ENCODE measurements at places on chromosomes 13 and 19.

GRCh38 chr19:2721570-2722540 is 683 bp upstream of the DIRAS1 start:
- DNase-seq = peak; percentile 33

DNA sequence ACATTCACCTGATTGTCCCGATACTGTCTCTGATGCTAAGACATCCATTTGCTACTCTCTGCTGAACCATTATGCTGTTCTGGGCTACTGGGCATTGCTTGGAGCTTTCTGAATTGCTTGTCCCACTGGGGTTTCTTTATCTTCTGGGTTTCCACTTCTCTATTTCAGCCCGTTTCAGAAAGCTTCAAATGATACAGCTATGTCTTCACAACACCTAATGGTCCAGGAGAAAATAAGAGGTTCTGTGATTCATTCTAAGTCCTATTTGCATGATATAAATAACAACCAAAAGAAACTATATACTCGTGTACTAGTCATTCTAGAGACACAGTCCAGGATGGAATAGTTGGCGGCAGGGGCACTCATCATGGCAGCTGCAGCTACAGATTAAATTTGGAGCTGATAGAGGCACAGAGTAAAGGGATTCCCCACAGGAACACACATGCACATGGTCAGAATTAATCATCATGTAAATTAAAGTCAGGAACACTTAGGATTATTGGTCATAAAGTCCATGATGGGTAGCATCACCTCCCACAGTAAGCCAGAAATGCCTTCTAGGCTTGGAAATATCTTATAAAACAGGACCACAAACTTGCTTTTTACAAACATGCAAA is 33.3 kb upstream of the SCEL start:
- DNase-seq = no peak

- DNase-seq = no peak
Observed at GRCh38 chr19:1105873-1106840, 2.4 kb downstream of the GPX4 start.

DNA sequence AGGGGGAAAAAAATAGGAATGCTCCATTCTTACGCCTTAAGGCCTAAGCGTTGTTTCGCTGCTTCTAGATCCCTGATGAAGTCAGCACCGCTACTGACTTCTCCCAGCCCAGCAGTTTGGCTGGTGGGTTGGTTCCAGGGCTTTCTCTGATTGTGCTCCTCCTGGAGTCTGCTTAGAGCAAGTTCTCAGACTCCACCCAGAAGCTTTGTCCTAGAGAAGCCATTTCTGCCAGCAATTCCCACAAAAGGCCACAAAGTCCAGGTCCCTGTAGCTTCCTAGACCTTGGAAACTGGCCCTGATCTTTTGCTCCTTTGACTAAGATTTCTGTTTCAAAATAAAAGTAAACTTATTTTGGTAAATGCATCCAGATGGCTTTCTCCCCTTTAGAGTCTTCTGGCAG is 65.4 kb downstream of the KCTD12 start:
- no peak for DNase-seq

- no peak for DNase-seq
Observed at GRCh38 chr13:71339005-71339404, 528.0 kb downstream of the DACH1 start.

- no peak for DNase-seq
Observed at GRCh38 chr19:42584466-42584865, 10.3 kb downstream of the CEACAM8 start.

- no peak for DNase-seq
Observed at GRCh38 chr13:101185606-101186005, 230.7 kb downstream of the NALCN start.

- DNase-seq = no peak
Observed at GRCh38 chr13:23673354-23673753, 103.1 kb downstream of the TNFRSF19 start.

DNA sequence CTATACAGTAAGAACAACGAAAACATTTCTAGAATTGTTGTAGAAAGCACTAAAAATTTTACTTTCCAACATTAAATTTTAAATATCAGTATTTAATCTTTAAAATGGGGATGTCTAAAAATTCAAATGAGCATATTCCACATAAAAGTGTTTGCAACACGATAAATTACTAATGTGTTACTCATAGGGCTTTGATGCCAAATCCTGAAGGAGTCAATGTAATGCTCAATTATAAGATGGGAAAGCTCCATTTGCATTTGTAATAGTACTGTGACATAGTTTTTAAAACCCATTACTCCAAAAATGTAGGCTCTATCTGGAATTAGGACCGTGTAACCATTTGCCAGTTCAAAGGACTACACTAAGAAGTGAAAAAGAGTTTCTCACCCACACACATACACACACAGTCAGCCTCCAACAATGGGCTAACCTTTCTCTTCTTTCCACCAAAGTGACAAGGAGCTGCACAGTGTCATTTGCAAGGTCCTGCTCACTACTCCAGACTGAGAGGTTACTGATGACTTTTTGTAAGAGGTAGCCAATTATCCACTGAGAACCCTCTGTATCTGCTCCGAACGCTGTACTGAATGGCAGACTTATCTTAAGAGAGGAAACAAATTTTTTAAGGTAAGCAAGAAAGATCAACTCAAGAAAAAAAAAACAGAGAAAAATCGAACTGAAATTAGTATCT is 26.1 kb upstream of the EEF1AKMT1 start:
- no peak for DNase-seq

- DNase-seq = no peak
Observed at GRCh38 chr13:24664726-24665409, 15.3 kb upstream of the ATP12A start.

GRCh38 chr13:24505256-24505655 is 7.3 kb downstream of the PARP4 start:
- no peak for DNase-seq

GRCh38 chr13:34003656-34004055 is 185.7 kb downstream of the RFC3 start:
- no peak for DNase-seq

GRCh38 chr13:38566519-38566918 is 120.4 kb upstream of the FREM2 start:
- no peak for DNase-seq

- DNase-seq = no peak
Observed at GRCh38 chr13:77298426-77298825, 28.5 kb downstream of the MYCBP2 start.

DNA sequence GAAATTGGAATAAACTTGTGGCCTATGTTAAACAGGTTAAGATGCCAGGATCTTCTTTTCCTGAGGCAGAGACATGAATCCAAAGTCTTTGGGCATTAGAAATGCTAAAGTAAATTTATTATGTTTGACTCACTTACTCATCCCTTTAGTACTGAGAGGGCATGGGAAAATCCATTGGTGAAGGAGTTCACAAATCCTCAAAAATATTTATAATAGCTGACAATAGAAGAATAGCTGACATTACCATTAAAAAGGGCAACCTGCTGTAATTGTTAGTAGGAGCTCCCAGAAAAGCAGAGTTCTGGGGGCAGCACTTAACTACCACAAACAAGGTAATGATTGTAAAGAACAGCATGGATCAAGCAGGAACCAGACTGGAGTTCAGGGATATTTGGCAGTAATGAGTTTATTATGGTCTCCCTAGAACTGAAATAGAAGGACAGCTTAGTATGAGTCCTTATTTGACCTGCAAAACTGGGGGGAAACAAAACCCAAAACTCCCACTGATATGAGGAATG is 285.8 kb upstream of the KLHL1 start:
- DNase-seq = no peak

- DNase-seq = peak; percentile 94
Observed at GRCh38 chr13:113647351-113648215, 10.4 kb downstream of the ATP4B start.

- DNase-seq = peak; percentile 26
Observed at GRCh38 chr13:53121919-53122318, 93.3 kb downstream of the OLFM4 start.

DNA sequence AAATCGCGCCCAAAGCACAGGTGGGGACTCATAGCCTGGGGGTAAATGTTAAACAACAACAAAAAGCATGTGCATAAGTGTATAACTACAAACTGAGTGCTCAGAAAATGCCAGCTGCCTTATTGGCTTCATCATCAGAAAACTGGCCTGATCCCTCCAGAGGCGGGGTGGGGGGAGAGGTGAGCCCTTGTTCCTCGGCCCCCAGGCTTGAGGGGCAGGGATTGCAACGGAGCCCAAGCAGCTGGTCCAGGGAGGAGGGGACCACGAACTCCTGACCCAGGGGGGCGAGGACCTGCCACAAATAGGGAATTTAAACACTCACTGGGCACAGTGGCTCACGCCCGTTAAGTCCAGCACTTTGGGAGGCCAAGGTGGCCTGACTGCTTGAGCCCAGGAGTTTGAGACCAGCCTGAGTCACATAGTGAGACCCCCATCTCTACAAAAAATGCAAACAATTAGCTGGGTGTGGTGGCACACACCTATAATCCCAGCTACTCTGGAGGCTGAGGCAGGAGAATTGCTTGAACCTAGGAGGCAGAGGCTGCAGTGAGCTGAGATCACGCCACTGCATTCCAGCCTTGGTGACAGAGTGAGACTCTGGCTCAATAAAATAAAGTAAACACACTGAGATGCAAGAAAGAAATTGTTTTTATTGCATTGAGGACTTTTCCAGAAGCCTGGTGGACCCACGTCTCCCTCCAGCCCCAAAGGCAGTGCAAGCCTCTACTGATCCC is 8.7 kb downstream of the SIRT6 start:
- no peak for DNase-seq

DNA sequence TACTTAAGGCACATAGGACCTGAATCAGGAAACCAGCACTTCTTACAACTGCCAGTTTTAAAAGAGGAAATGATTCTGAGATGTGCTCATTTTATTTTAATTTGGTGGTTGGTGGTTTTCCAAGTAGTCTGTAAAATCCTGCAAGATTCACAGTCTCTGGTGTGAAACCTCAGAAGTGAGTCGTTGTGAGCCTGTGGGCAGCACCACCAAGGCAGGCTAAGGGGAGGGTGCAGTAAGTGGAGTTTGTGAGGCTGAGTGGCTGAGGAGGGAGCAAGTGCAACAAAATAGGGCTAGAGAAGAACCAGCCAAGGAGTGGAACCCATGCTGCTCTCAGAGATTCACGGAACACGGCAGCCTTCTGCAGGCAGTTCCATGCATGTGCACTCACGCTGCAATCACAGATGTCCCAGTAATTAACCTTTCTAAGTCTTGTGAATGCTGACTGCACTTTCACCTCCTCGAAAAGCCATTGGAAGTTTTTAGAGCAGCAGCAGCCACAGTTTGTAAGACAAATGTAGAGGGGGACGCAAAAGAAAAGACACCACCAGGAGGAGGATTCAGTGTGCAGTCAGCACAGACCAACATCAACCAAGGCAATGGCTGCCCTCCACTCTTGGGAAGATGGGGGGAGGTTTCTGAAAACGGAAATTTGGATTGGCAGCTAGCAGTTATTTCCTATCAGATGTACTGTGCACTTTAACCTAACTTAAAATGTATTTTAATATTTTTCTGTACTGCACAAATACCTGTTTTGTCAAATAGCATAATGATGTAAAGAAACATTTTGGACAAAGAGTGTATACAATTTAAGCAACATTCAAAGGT is 44.9 kb downstream of the ESD start:
- DNase-seq = no peak

- no peak for DNase-seq
Observed at GRCh38 chr13:91726671-91727070, 328.2 kb downstream of the GPC5 start.

- DNase-seq = no peak
Observed at GRCh38 chr13:85640727-85641126, 158.5 kb downstream of the SLITRK6 start.
